ENCODE measurements at places on chromosomes 4 and X. TPM values are rescaled to one million over a fixed set of nuclear protein-coding genes. Genes with fewer than 3 reads are reported as not detected.

GRCh38 chr4:41050880-41051775 is 163.2 kb downstream of the APBB2 start:
- H3K27me3 ChIP-seq: no peaks in the 10 kb centered on the region
- H3K4me1 ChIP-seq: no peaks in the 10 kb centered on the region
- peak overlapping the region; percentile 64 for H3K27ac ChIP-seq
- H3K36me3 ChIP-seq: no peaks in the 10 kb centered on the region
- H3K4me3 ChIP-seq: no peak overlapping the region

DNA sequence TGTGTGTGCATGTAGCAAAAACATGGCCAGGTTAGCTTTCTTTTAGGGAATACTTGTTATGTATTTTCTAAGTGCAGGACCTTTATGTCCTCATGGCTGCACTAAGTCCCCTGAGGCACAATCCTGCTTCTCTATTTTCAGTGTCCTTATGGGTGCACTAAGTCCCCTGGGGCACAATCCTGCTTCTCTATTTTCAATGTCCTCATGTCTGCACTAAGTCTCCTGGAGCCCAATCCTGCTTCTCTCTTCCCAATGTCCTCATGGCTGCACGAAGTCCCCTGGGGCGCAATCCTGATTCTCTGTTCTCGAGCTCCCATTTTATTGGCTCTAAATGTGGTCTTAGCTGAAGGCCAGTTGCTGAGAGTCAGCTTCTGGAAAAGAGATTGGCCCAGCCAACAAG is 49.7 kb upstream of the GPRIN3 start:
- no peak overlapping the region for H3K4me3 ChIP-seq
- no peak overlapping the region for H3K27ac ChIP-seq
- no peak for DNase-seq
- H3K4me1 ChIP-seq: no peaks in the 10 kb centered on the region
- H3K36me3 ChIP-seq: no peaks in the 10 kb centered on the region
- no peaks in the 10 kb centered on the region for H3K27me3 ChIP-seq

GRCh38 chr4:83489711-83490326 is 4.9 kb upstream of the ABRAXAS1 start:
- no peak overlapping the region for H3K27ac ChIP-seq
- no peak overlapping the region for H3K4me3 ChIP-seq
- peaks cover 6% of the 10 kb centered on the region for H3K4me1 ChIP-seq
- DNase-seq: no peak

The HTT gene
- 109 TPM for total RNA-seq

- no peak overlapping the region for H3K27ac ChIP-seq
- no peaks in the 10 kb centered on the region for H3K36me3 ChIP-seq
- no peaks in the 10 kb centered on the region for H3K27me3 ChIP-seq
- no peak overlapping the region for H3K4me3 ChIP-seq
- no peaks in the 10 kb centered on the region for H3K4me1 ChIP-seq
Measured at GRCh38 chr4:176193126-176193525, 2.3 kb downstream of the SPATA4 start.

GRCh38 chr4:121299367-121299766 is 81.5 kb downstream of the QRFPR start:
- no peaks in the 10 kb centered on the region for H3K27me3 ChIP-seq
- no peak overlapping the region for H3K27ac ChIP-seq
- DNase-seq: no peak
- no peaks in the 10 kb centered on the region for H3K36me3 ChIP-seq
- no peak overlapping the region for H3K4me3 ChIP-seq

DNA sequence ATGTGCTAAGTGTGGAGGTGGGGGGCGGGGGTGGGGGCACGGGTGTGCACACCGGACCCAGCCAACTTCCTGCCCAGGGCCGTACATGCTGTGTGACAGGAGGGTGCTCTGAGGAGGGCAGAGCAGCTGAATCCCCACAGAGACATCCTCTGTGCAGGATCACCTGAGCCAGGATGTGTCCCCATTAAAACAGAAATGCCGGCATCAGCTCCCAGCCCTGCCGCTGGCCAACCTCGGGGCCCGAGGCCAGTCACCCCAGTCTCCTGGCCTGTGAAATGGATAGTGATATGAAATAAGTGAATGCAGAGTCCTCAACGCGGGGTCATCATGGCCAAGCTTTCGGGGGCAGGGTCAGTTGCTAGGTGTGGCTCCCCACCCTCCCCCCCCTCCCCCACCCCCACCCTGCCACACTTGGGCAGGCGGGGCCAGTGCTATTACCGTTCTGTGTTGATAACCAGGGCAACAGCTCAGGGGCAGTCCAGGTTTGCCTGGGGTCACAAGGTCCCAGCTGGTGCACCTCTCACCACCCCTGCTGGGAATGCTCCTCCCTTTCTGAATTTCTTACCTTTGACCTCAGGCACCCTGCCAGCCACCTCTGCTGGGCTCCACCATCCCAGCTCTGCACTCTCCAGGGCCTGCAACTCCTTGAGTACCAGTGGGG is 227.2 kb upstream of the PSAPL1 start:
- H3K4me3 ChIP-seq: no peak overlapping the region
- H3K27ac ChIP-seq: no peak overlapping the region
- H3K36me3 ChIP-seq: no peaks in the 10 kb centered on the region
- no peak for DNase-seq

DNA sequence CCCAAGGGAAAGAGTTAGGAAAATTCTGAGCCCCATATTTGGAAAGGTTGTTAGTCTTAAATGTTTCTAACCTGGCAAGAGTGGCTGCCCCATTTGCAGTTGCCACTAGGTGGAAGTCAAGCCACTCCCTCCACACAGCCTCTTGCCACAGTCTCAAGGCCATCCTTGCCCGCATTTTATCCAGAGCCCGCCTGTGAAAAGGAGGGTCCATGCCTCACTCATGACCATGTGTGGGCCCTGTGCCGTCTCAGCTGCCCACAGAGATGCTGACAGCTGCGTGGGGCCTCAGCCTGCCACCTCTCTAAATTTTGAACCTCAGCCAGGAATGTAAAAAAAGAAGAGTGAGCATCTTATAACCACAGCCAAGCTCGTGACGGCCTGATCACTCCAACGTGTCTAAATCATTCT is 201.5 kb upstream of the FAM241A start:
- no peaks in the 10 kb centered on the region for H3K36me3 ChIP-seq
- H3K27me3 ChIP-seq: no peaks in the 10 kb centered on the region
- H3K4me1 ChIP-seq: no peaks in the 10 kb centered on the region
- no peak overlapping the region for H3K4me3 ChIP-seq
- peak; percentile 29 for DNase-seq

GRCh38 chr4:185341377-185341776 is 54.3 kb downstream of the LRP2BP start:
- H3K27ac ChIP-seq: no peak overlapping the region
- H3K4me1 ChIP-seq: peaks cover 5% of the 10 kb centered on the region
- peaks cover 8% of the 10 kb centered on the region for H3K36me3 ChIP-seq
- no peak overlapping the region for H3K4me3 ChIP-seq

- no peak for DNase-seq
- no peak overlapping the region for H3K27ac ChIP-seq
- no peaks in the 10 kb centered on the region for H3K36me3 ChIP-seq
- no peaks in the 10 kb centered on the region for H3K4me1 ChIP-seq
- no peak overlapping the region for H3K4me3 ChIP-seq
Measured at GRCh38 chrX:68761086-68761485, 67.7 kb upstream of the EFNB1 start.

DNA sequence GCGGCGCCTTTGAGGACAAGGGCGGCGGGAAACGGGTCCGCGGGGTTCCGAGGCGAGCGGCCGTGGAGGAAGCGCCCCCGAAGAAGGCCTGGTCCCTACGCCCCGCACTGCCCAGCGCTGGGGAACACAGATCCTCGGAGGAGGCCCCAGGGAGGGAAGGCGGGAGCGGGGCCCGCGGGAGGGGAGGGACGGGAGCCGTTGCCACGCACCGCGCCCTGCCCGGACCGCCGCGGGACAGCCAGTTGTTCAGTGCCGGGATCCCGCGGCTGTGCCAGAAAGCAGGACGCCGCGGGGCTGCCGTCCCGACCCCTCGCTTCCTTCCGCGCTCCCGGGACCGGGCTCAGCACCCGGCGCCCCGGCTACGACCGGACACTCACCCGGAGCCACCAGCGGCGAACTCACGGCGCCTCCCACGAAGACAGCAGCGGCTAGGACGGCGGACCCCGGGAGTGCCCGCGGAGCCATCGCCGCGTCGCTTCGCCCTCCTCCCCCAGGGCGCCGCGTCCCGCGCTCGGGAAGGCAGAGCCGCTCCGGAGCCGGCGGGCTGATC is 278 bp downstream of the RELL1 start:
- H3K4me3 ChIP-seq: peak overlapping the region; percentile 94
- peak overlapping the region; percentile 99 for H3K27ac ChIP-seq
- peaks cover 16% of the 10 kb centered on the region for H3K4me1 ChIP-seq
- H3K36me3 ChIP-seq: no peaks in the 10 kb centered on the region
- peak; percentile 78 for DNase-seq
- no peaks in the 10 kb centered on the region for H3K27me3 ChIP-seq

DNA sequence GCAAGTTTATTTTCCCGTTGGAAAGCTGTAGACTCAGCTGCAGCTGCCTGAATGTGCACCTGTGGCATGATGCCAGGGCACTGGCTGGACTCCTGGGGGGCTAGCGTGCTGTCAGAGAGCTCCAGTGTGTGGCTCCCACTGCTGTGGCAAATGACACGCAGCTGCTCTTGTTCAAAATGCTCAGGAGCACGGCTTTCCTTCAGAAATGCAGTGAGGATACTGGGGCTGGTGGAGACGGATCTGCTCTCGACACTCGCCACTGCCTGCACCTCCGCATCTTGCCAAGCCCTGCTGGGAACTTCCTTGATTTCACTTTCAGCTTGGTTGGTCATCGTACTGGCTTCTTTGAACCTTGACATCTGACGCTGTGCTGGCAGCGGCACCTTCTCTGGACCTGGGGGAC is 58.7 kb downstream of the GPRIN3 start:
- no peak overlapping the region for H3K27ac ChIP-seq
- no peak for DNase-seq
- no peak overlapping the region for H3K4me3 ChIP-seq
- H3K4me1 ChIP-seq: no peaks in the 10 kb centered on the region
- H3K27me3 ChIP-seq: no peaks in the 10 kb centered on the region

The MFAP3L gene
- total RNA-seq: 5.3 TPM

The ETDA gene
- not detected for total RNA-seq

The RHOXF2B gene
- not detected for total RNA-seq

- no peaks in the 10 kb centered on the region for H3K27me3 ChIP-seq
- DNase-seq: no peak
- H3K4me3 ChIP-seq: no peak overlapping the region
- H3K36me3 ChIP-seq: peaks cover 4% of the 10 kb centered on the region
- no peaks in the 10 kb centered on the region for H3K4me1 ChIP-seq
Measured at GRCh38 chr4:27018910-27019309, 158.3 kb downstream of the STIM2 start.

- H3K27ac ChIP-seq: no peak overlapping the region
- no peaks in the 10 kb centered on the region for H3K36me3 ChIP-seq
- no peak overlapping the region for H3K4me3 ChIP-seq
Measured at GRCh38 chrX:154430479-154430878, 2.0 kb downstream of the ATP6AP1 start.

Measured in lung (tissue), 17 donors.